ENCODE measurements at places on chromosomes 4 and X. TPM values are rescaled to one million over a fixed set of nuclear protein-coding genes. Genes with fewer than 3 reads are reported as not detected.
A peak's percentile ranks its signal among the peaks of the same experiment; 100 is the strongest.

DNA sequence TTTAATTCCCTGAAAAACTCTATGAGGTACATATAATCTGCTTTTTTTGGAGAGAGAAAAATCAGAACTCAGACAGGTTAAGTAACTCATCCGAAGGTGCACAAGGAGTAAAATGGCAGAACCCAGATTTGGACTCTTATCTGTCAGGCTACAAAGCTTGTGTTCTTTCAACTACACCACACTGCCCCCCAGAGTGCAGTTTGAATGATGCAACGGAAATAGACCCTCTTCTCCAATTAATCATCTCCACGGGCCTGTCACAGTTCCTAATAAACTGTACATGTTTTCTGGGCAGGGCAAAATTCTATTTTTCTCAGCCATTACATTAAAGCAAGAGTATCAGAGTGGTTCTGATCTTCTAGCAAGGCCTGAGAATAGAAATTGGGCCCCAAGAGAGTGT, 35.3 kb upstream of the DCX start:
- no peak for DNase-seq

GRCh38 chrX:40773809-40774208, 38.5 kb upstream of the MED14 start:
- no peak for DNase-seq

- no peak for DNase-seq
Measured at GRCh38 chr4:185071236-185071811, 53.0 kb downstream of the HELT start.

ZAR1 gene
- total RNA-seq: not detected

BST1 gene
- 3.3 TPM for total RNA-seq

ACTRT1 gene
- total RNA-seq: not detected

GRCh38 chr4:51942108-51942832, 77.9 kb downstream of the LRRC66 start:
- DNase-seq: peak; percentile 75

DNA sequence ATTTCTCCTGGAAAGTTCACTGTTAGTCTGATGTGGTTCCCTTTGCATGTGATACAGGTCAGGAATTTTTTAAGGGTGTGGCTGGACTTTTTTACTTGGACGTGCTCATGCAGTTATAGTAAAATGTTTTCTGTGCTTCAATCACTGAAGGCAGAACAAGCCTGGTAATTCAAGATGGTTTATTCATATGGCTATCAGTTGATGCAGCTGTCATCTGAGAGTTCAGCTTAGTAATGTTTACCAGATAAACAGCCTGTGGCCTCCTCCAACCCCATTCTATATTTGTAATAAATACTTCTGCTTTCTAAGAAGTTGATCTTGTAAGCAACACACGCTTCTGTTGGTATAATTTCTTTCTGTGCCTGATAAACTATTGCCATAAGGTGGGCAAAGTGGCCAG, 2105.9 kb downstream of the ARAP2 start:
- no peak for DNase-seq

CEP135 gene
- total RNA-seq: 1.2 TPM

DNA sequence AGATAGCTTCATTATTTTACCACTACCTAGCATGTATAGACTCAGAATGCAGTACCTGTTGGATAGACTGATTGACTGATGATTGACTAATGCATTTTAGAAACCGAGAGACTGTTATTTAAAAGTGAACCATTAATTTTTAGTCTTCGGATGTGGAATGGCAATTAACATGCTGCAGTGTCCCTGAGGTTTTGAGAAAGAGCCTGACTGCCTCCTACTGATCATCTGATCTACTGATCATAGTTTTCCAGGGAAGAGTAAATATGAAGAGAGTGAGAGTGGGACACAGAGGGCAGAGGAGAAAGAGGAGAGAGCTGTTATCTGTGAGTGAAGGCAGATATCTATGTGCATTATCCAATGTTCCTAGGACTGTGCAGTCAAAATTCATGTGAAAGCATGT, 764.7 kb downstream of the TRIML1 start:
- no peak for DNase-seq

DNA sequence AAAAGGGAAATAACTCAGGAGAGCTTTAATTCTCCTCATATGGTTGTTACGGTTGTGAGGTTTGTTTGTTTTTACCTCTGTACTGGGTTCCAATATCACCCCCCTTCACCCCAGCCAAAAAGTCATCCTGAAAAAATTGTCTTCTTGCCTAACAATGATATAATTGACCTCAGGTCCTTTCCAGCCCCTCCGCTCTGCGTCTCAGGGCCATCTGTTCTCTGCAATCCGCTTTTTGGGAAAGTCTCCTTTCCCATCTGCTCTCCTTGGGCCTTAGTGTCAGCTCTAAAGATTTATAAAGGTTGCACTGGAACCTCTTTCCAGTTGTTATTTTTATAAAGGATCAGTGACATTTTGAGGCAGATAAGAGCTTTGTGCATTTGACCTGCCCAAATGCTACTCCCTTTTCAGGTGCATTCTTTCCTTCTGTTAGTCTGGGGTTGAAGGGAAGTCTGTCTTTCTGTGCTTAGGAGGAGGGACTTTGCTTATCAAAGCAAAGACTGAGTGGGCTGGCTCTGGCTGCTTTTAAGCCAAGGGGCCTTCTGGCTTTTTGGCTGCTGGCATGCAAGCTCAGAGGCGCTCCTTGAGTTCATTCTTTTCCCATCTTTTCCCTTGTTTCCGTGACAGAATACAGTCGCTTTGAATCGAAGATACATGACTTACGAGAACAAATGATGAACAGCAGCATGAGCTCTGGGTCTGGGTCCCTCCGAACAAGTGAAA, 34.1 kb downstream of the DLG3 start:
- no peak for DNase-seq
